ENCODE measurements at places on chromosomes 12 and 14.

DNA sequence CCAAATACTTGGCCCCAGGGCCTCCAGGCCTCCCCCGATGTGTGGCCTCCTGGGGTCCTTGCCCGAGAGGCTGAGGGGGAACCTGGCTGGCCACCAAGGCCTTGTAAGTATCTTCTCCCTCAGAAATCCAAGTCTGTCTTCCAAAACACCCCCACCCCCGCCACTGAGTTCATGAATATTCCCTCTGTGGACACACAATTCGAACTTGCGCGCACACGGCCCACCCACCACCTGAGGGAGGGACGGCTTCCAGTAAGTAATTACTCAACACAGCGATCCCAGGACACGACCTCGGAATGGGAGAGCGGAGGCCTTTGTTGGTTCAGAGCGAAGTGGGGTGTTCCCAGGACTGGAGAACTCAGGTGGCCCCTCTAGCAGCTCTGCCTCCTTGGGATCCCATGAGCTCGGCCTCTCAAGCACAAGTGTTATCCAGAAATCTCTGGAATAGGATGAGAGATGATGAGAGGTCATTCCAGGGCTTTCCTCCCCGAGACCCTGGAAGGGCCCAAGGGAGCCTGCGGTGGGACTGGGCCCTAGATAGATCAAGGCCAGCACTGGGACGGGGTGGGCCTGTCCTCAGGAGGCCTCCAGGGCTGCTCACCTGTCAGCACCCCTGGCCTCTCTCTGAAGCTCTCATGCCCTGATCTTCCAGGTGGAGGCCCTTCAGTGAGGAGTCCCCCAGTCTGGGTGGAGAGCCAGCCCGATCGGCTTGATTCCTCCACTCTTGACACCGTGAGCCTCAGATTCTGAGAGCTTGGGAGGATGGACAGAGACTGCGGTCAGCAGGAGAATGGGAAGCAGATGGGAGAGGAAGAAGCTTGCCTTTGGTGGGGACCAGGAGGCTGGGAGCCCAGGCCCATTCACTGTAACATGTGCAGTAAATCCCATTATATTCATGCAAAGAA lies 219.0 kb upstream of the RTL1 start:
- DNase-seq = no peak

- no peak for DNase-seq
Observed at GRCh38 chr12:42981379-42981778, 391.8 kb upstream of the PRICKLE1 start.

GRCh38 chr14:77098529-77099353 lies 683 bp downstream of the CIPC start:
- DNase-seq = peak; percentile 33

DNA sequence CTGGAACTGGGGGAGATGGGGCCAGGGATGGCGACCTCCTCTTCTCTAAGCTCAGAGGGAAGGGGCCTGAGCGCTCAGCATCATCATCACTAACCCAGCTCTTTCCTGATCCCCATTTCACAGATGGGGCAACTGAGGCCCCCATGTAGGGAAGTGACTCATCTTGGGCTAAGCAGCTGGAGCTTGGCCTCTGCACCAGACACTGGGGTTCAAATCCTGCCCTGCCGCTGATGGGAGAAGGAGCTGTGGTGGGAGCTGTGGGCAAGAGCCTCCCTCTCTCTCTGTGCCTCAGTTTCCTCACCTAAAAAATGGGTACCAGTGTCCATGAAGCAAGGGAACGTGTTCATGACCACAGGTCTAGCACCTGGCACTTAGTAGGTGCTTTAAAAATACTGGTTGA lies 2.6 kb upstream of the TRPV4 start:
- no peak for DNase-seq

GRCh38 chr14:76123426-76124225 lies 28.1 kb upstream of the GPATCH2L start:
- DNase-seq = no peak

- no peak for DNase-seq
Observed at GRCh38 chr12:114743799-114744198, 59.8 kb upstream of the TBX3 start.

All from NB4 (cell line).